ENCODE measurements at places on chromosomes 12 and 14.
A peak's percentile ranks its signal among the peaks of the same experiment; 100 is the strongest.

- no peak for DNase-seq
Measured at GRCh38 chr14:105471823-105472485, 2.7 kb upstream of the CRIP2 start.

DNA sequence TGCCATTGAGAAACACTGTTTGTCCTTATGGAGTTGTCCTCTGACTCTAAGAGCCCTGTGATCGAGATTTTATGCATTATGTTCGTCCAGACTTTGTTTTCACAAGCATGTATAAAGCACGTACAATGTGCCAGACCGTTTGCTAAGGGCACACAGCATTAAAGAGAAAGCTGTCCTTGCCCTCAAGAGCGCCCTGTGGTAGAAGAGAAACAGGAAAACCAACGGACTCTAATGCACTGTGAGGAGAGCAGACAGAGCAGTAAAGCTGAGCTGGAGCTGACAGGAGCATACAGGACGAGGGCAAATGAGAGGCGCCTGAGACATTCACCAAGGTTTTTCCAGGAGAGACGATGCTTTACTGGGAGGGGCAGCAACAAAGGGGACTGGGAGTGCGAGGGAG is 66.2 kb upstream of the OVCH1 start:
- no peak for DNase-seq

- peak; percentile 74 for DNase-seq
Measured at GRCh38 chr14:61444215-61444768, 122.9 kb downstream of the PRKCH start.

- no peak for DNase-seq
Measured at GRCh38 chr12:6840761-6841515, at the start of gene GNB3. GNB3 (plus strand) TSS chr12:6840925; CDS start chr12:6841288, 363 bp downstream.

All from stimulated activated CD8-positive, alpha-beta memory T cell treated with anti-CD3 and anti-CD28 coated beads, Interleukin-7, amount 100 ng/mL, for 48 hours (primary cell).